ENCODE measurements at places on chromosomes 13 and 19.

GRCh38 chr19:33668968-33669367, 47.2 kb downstream of the CHST8 start:
- no peak for DNase-seq

DNA sequence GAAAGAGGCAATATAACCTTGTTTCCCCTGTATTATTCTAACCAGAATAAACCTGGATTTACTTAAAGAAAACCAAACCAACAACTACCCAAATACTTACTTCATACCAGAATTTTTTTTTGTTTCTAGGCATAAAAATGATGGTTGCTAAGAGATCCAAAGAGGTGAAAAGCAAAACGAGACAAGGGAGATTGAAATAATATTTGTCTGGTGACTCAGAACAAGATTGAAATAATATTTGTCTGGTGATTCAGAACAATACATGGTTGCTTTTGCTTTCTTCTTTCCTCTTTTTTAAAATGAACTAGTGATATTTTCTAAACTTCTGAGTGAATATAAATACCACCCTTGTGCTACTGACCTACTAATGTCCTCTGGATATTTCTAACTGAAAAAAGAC, 592.9 kb downstream of the KCTD12 start:
- DNase-seq, result peak; percentile 57

DNA sequence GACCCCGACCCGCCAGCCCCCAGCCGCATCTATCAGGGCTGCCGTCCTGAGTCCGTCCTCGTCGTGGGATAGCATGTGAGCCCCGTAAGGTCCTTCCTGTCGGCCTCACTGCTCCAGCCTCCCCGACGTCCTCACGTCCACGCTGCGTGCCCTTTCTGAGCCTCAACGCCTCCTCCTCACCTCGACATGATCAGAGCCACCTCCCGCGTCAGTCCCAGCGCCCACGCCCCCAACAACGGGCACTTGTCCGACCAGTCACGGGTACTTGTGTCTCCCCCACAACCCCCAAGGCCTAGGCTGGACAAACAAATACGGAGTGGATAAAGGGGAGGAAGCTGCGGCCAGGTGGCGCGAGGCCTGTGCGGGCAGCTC, 665 bp downstream of the ZNF497 start:
- no peak for DNase-seq

GRCh38 chr19:7492142-7492541, 3.3 kb upstream of the PEX11G start:
- DNase-seq, result no peak

DNA sequence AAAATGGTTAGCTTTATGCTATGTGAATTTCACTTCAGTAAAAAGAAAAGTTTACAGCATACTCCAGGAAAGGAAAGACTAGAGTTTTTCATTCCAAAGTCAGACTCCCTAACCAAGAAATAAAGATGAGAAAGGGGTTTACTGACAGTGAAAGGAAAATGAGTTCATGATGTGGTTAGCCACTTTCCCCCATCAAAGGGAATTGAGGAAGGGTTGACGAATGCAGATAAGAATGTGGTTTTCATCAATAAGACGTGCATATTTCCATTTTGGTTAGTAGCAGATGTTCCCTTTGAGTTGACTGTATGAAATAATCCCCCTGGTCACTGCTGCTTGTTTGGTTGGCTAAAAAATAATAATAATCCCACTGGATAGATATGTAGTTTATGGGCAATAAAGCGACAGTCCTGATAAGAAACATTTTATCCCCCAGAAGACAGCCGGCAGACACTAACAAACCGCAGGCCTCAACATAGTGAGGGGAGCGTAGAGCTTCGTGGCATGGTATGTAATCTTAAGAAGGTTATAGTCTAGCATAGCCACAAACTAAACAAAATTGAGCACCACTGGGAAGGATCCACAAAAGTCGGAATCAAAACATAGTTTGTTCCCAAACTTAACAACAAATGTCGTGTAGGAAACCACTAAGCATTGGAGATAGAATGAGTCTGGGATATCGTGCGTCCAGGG, 114.8 kb downstream of the COL4A2 start:
- DNase-seq, result peak; percentile 87

- DNase-seq, result no peak
Observed at GRCh38 chr13:47594833-47595232, 406.2 kb downstream of the SUCLA2 start.

DNA sequence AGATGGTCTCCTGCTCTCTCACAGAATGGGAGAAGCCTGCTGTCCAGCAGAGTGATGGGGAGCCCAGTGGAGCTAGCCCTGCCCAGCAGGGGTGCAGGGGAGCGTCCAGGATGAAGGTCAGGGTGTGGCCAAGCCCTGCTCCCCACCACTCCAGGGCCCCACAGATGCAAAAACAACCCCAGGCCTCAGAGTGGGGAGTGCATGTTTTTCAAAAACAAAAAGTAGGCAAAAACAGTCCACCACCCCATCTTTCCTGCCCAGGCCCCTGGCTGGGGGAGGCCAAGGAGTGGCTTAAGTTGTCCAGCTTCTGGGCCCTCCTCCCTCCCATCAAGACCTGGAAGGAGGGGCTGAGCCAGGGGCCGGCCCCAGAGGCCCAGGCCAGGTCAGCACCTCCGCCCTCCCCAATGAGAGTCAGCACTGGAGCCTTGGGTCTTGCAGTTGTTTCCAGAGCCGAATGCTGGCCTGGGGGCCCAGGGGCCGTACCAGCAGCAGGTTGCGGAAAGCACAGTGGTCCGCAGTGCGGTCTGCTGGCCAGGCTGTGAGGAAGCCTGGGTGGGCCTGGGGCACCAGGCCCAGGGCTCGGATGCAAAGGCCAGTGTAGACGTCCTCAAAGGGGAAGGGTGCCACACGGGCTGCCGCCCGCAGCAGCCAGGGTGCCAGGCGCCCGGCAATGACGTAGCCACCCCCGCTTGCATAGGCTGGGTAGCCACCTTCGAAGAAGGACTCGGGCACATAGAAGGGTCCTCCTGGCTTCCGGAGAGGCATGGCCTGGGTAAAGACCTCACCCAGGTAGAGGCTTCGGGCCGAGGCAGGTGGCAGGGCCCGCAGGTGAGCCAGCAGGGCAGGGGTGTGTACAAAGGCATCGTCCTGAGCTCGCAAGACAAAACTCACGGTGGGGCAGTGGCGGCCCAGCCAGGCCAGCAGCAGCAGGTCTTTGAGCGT, 1.7 kb downstream of the B3GNT8 start:
- no peak for DNase-seq

- peak; percentile 85 for DNase-seq
Observed at GRCh38 chr19:36041831-36042230, 9.2 kb upstream of the CLIP3 start.

DNA sequence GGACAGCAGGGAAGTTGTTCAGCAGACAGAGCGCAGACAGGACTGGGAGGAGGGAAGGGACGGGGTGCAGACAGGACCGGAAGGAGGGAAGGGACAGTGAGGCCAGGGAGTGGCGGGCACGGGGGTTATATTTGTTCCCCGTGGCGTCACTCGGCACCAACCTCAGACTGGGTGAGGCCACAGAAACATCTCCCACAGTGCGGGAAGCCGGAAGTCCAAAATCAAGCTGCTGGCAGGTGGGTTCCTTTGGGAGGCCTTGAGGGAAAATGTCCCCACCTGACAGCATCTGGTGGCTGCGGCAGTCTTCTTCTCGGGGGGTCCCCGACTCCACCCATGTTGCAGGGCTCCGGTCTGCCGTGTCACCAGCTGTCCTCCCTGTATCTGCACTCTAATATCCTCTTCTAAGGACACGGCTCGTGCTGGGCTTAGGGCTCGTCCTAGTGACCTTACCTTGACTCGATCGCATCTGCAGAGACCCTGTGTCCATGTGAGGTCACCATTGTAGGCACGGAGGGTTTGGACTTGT, 133.0 kb downstream of the STK24 start:
- DNase-seq, result no peak

DNA sequence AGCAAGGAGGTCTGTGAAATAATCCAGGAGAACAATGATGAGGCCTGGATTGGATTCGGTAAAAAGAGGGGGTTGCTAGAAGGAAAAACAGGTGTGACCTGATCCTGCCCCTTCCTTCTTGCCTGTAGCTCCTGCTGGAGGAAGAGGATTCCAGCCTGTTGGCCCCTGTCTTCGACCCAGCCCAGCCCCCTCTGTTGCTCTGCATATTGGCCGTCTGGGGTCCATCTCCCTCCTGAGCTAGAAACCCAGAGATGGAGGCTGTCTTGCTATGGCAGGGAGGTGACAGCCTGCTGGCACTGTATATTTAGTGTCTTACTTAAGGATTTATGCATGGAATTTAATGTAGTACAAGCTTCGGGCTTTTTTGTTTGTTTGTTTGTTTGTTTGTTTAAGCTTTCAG, 6.6 kb downstream of the DMRTC2 start:
- DNase-seq, result no peak

- no peak for DNase-seq
Observed at GRCh38 chr19:18656337-18657086, 19.7 kb downstream of the KLHL26 start.

Measured in fibroblast of skin of left biceps (primary cell).